MCF 10A (cell line): ENCODE measurements at places on chromosomes 16 and 17.

- H3K27me3 ChIP-seq: no peaks in the 10 kb centered on the region
- DNase-seq: no peak
- no peak overlapping the region for H3K4me3 ChIP-seq
- peaks cover 28% of the 10 kb centered on the region for H3K4me1 ChIP-seq
Measured at GRCh38 chr17:72518159-72518732, 397.4 kb downstream of the SOX9 start.

DNA sequence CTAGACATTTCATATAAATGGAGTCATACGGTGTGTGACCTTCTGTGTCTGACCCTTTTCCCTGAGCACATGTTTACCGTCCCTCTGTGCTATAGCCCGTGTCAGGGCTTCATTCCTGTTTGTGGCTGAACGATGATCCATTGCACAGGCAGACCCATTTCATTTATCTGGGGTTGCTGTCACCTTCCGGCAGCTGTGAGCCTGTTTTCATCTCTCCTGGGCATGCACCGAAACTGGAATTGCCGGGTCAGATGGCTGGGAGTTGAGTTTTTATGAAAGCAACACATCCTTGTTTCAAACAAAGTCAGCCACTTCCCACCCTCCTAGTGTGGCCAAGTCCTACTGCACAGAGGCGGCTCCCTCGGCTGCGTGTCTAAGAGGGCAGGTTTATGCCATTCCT is 25.5 kb downstream of the BAIAP2 start:
- H3K4me3 ChIP-seq: peak overlapping the region; percentile 39
- peaks cover 28% of the 10 kb centered on the region for H3K4me1 ChIP-seq
- H3K27ac ChIP-seq: no peak overlapping the region
- DNase-seq: no peak
- H3K27me3 ChIP-seq: no peaks in the 10 kb centered on the region
- H3K36me3 ChIP-seq: peaks cover 79% of the 10 kb centered on the region

GRCh38 chr16:68548947-68549346 is 9.9 kb downstream of the ZFP90 start:
- H3K27ac ChIP-seq: no peak overlapping the region
- no peaks in the 10 kb centered on the region for H3K4me1 ChIP-seq
- DNase-seq: no peak
- no peaks in the 10 kb centered on the region for H3K27me3 ChIP-seq
- H3K4me3 ChIP-seq: no peak overlapping the region

DNA sequence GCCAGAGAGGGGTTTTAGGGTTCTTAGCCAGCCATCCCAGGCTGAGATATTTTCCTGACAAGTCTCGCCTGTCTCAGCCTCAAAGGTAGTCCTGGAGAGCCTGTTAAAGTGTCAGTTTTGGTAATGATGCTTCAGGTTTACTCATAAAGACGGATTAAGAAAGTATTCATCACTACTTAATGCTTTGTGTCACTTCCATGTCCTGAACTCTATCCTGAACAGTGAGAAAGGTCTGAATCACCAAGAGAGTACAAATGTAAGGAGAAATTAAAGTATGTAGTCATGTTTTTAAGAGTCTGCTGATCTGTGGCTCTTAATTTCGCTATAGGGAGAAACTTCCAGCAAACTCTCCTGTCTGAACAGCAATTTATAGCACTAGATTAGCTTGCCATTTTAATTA is 14.0 kb downstream of the RPGRIP1L start:
- no peak overlapping the region for H3K4me3 ChIP-seq
- no peak overlapping the region for H3K27ac ChIP-seq
- DNase-seq: no peak
- no peaks in the 10 kb centered on the region for H3K27me3 ChIP-seq

DNA sequence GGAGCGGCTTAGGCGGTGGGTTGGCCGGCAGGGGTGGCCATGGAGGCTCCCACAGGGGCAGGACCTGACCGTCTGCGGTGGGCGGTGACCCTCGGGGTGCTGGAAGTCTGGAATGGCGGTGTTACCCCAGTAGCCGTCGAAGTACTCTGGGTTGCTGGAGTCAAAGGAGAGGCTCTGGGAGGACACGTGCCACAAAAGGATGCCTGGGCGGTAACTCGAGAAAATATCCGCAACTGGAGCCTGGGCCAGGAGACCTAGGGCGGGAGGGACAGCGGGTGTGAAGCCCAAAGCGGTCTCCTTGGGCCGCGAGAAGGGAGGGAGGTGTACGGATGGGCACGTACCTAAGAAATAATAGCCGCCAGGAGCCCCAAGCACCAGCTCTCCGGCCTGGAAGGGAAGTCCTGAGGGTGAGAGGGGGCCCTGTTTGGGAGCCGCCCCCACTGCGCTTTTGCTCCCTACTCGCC is 4.6 kb downstream of the ITGA2B start:
- peak overlapping the region; percentile 64 for H3K4me3 ChIP-seq
- no peak for DNase-seq
- H3K36me3 ChIP-seq: no peaks in the 10 kb centered on the region
- peaks cover 15% of the 10 kb centered on the region for H3K27me3 ChIP-seq
- no peak overlapping the region for H3K27ac ChIP-seq

DNA sequence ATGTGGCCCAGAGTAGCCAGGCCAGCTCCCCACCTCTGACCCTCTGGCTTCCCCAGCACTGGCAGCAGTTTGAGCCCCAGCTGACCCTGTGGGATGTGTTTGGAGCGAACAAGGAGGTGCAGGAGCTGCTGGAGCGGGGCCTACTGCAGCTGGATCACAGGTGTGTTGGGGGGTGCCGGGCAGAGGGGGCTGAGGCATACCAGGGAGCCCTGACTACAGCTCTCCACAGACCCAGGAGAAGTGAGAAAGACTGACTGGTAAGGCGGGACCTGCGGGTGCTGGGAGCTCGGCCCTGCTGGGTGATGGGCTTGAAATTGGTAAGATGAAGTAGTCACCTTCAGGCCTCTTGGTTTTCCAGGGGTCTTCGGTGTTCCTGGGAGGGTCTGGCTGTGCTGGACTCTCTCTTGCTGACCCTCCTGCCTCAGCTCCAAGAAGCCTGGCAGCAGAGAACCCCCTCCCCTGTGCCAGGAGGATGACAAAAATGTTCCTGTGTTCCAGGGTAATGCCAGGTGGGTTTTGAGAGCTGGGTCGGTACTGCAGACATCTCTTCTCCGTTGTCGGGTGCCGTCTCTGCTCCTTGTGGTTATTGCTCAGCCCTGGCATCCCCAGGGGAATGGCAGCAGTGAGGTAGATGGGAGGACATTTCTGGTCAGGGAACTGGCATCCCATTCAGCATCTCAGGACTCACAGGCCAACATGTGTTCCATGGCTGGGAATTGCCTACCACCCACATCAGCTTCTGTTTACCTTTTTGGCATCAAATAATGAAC is 5.9 kb downstream of the RSAD1 start:
- no peak for DNase-seq
- peaks cover 55% of the 10 kb centered on the region for H3K36me3 ChIP-seq
- H3K27me3 ChIP-seq: no peaks in the 10 kb centered on the region
- H3K4me1 ChIP-seq: peaks cover 35% of the 10 kb centered on the region
- H3K27ac ChIP-seq: no peak overlapping the region

DNA sequence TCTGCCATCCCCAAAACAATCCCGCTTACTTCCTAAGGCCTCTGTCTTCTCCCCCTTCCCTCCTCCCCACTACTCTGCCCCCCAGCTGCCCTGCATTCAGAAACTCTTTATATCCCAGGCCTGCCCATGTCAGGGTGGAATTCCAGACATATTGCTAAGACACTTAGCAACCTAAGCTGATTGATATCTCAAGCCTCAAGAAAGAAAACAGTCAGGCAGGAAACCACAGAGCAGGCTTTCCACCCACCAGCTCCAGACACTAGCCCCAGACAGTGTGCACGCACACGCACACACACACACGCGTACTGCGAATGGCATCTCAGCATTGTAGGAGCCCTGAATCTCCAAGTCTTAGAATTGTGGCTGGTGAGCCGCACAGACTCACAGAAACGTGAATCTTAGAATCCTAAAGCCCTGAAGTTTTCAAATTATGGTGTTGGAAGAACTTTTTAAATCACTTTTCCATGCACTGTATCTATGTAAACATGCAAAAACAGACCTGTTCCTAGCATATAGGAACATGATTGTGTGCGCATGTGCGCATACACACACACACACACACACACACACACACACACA is 8.8 kb upstream of the LPCAT2 start:
- no peak overlapping the region for H3K4me3 ChIP-seq
- H3K36me3 ChIP-seq: no peaks in the 10 kb centered on the region
- DNase-seq: peak; percentile 49
